Jurkat, Clone E6-1 (cell line): ENCODE measurements at places on chromosomes 11 and 22.

GRCh38 chr22:22748297-22748743 is 103.9 kb downstream of the GGTLC2 start:
- peak; percentile 20 for DNase-seq

DNA sequence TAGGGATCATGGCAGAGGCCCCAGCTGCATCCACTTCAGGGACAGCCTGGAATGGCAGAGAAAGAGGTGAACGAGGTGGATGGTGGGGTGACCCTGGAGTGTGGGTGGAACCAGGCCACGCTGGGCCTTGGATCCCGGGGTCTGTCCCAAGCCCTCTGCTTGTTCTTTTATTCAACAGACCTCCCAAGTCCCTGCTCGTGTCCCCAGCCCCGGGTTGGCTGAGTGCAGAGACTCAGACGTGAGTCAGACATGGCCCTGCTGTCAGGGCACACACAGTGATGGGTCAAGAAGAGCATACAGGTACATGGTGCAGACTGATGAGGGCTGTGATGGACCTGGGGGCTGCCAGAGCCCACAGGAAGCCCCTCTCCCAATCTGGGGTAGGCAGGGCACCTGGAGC is 6.6 kb downstream of the ARHGAP8 start:
- no peak for DNase-seq

DNA sequence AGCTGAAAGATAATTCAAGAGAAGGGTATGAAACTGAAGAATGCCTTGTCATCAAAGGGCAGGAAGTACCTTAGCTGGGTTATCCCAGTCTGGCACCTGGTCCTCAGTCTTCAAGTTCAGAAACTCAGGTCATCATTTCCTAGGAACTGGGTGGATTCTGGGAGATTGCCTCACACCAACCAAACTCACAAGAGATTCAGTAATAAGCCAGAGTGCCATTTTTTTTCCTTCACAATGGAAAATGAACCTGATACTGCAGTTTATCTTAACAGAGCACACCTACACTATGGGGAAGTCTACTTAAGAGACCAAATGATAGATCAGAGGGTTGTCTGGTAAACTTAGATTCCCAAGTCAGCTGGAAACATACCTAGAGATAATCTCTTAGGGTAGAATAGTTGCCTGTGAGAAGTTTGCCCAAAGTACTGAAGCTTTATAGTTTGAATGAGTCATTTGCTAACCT is 3.8 kb upstream of the BUD13 start:
- DNase-seq = no peak

- no peak for DNase-seq
Measured at GRCh38 chr11:111018566-111018965, 227.0 kb upstream of the POU2AF2 start.

- no peak for DNase-seq
Measured at GRCh38 chr22:26328221-26328620, 100.8 kb upstream of the ASPHD2 start.

GRCh38 chr11:64060861-64061444 is 25.2 kb downstream of the FLRT1 start:
- DNase-seq = no peak

GRCh38 chr11:122743097-122743741 is 87.7 kb downstream of the UBASH3B start:
- DNase-seq = no peak

GRCh38 chr11:120662071-120662676 is 150.6 kb downstream of the GRIK4 start:
- no peak for DNase-seq

GRCh38 chr11:8932564-8933180 is at the start of gene C11orf16:
Gene C11orf16 (minus strand): TSS chr11:8932947. CDS start chr11:8932308, 639 bp downstream.
- no peak for DNase-seq

GRCh38 chr22:47552024-47552423 is 789.6 kb downstream of the TBC1D22A start:
- DNase-seq = no peak

GRCh38 chr11:112042961-112043304 is 17.7 kb downstream of the DLAT start:
- no peak for DNase-seq

GRCh38 chr11:37512156-37512780 is 914.2 kb upstream of the RAG2 start:
- no peak for DNase-seq

GRCh38 chr11:36408498-36409136 is 101.5 kb downstream of the TRAF6 start:
- DNase-seq = no peak

GRCh38 chr11:60974726-60975125 is 3.2 kb downstream of the CD6 start:
- no peak for DNase-seq

DNA sequence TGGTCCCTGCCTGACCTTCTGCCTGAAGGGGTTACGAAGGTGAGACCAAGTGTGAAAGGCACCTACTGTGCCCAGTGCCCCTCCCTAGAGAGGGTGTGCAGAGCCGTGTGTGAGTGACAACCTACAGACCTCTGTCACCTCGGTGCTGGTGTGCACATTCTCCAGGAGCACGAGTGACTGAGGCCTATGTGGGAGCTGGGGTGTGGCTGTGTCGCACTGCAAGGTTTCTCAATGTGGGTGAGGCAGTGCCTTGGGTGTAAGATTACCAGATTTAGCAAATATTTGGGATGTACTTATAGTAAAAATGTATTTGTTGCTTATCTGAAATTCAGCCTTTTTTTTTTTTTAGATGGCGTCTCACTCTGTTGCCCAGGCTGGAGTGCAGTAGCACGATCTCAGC is 5.6 kb downstream of the STARD10 start:
- DNase-seq = no peak

- DNase-seq = no peak
Measured at GRCh38 chr22:50488006-50488677, 1.5 kb downstream of the MIOX start.

GRCh38 chr11:67571443-67571842 is 12.2 kb upstream of the GSTP1 start:
- no peak for DNase-seq

DNA sequence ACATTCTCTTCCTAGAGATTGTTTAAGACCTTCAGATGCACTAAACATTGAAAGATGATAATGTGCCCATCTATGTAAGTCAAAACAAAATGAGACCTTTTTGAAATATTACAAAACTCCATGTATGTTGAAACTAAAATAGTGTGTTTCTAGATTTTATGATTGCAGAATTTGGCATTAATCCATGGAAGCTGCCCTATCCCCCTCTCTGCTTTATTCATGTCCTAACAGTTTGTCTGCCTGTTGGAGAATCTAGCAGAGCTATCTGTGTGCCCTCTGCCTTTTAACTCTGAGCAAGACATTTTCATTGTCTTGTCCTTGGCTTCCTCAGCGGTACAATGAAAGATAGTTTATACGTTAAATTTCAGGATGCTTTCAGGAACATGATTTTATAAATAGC is 105.5 kb downstream of the FAT3 start:
- no peak for DNase-seq
